ENCODE measurements at places on chromosomes 16 and 17. TPM values are rescaled to one million over a fixed set of nuclear protein-coding genes. Genes with fewer than 3 reads are reported as not detected.

The TEX19 gene
- not detected for total RNA-seq

The MMP25 gene
- 0.13 TPM for total RNA-seq

The FLII gene
- 515 TPM for total RNA-seq

The WFIKKN1 gene
- 0.07 TPM for total RNA-seq

The LGALS9B gene
- not detected for total RNA-seq

The CD300E gene
- total RNA-seq: not detected

The SLC46A1 gene
- total RNA-seq: 4.5 TPM

Measured in pulmonary artery endothelial cell (primary cell).